Stimulated activated naive CD8-positive, alpha-beta T cell treated with anti-CD3 and anti-CD28 coated beads, Interleukin-15, Interleukin-2, amounts not matched to agents 100 U/mL and 50 U/mL, for 24 hours (primary cell): ENCODE measurements at places on chromosomes 1 and 21.
A peak's percentile ranks its signal among the peaks of the same experiment; 100 is the strongest.

DNA sequence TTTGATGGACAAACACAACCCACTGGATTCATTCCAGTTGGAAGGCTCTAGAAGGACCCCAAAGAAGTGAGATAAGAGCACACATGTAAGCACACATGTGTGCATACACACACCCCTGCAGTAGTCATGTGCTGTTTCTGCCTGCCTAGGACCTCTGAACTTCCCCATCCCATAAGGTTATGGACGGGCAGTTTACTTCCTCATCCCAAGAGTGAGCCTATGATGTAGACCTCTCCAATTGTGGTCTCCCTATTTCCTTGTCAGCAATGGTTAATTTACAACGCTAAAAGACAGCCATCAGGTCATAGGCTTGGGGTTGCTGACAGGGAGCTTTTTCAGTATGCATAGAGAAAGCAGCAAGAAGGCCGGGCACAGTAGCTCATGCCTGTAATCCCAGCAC is 15.4 kb upstream of the ADAR start:
- DNase-seq = no peak

GRCh38 chr1:29338908-29339575 is 102.7 kb downstream of the PTPRU start:
- DNase-seq = no peak

- DNase-seq = peak; percentile 72
Observed at GRCh38 chr1:171486048-171486519, 754 bp downstream of the PRRC2C start.

GRCh38 chr1:57067863-57068262 is 102.0 kb upstream of the C8B start:
- no peak for DNase-seq

DNA sequence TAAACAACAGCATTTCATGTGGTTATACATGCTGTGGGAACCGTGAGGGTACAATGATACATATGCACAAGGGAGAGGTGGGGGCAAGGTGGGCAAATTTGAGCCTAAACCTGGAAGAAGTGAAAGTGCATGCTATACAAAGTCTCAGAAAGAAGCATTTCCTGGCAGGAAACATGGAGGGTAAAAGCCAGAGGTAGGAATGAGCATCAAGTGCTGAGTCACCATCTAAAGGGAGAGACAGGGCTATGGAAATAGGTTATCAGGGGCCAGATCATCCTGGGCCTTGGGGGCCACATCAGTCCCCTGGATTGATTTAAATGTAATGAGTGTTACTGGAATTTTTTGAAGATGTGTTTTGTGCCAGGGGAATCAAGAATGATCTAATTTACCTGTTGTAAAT is 60.1 kb upstream of the DAB1 start:
- DNase-seq = no peak

GRCh38 chr1:24985737-24986136 is 55.7 kb upstream of the RUNX3 start:
- no peak for DNase-seq

DNA sequence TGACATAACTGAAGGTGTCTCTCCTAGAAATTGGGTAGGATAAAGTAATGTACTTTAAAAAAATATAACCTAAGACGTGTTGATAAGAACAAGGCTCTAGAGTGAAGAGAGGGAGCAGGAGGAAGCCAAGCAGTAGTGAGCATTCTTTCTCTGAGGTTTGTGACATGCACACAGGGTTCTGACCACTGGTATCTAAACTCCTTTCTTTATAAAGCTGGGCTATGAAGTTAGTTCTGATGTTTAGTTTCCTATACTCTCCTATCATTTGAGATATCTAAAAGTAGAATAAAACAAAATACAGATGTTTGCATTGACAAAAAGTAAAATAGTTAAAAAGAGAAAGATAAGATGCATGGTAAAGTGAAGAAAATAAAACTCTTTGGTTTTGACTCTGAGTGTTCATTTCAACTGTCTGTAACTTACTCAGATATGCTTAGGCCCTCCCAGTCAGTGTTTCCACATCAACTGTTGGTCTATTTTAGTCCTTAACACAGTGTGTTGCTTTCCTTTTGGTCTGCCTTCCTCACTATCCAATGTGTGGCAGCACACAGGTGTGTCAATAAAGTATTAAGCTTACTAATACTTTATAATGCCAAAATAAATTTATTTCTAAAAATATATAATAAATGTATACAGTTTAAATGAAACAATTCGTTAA is 543.5 kb downstream of the PTPRC start:
- DNase-seq = no peak

GRCh38 chr1:156246241-156246780 is 1.5 kb downstream of the PAQR6 start:
- no peak for DNase-seq

GRCh38 chr21:16455526-16455925 is 725.7 kb downstream of the USP25 start:
- no peak for DNase-seq

DNA sequence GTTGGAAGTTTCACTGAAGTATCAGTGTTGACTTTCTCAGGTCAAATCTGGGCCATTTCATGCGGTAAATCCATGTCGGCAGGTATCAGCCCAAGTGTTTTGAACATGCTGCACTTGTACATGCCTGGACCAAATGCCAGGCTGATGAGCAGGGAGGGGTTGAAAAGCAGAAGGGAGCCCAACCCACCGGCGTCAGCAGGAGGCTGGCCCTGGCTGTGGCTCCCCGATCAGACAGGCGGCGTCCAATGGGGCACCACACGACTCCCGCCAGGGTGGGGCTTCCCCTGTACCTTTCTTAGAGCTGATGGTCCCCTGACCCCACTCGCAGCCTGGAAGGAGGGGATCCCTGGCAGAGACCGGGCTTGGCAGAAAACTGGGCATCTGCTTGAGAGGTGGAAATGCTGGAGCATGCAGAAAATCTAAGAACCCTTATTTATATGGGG is 540.0 kb downstream of the KIF26B start:
- no peak for DNase-seq

- DNase-seq = no peak
Observed at GRCh38 chr1:12040457-12041051, 21.3 kb downstream of the MIIP start.

- DNase-seq = no peak
Observed at GRCh38 chr1:92969517-92969916, 8.3 kb upstream of the DIPK1A start.

DNA sequence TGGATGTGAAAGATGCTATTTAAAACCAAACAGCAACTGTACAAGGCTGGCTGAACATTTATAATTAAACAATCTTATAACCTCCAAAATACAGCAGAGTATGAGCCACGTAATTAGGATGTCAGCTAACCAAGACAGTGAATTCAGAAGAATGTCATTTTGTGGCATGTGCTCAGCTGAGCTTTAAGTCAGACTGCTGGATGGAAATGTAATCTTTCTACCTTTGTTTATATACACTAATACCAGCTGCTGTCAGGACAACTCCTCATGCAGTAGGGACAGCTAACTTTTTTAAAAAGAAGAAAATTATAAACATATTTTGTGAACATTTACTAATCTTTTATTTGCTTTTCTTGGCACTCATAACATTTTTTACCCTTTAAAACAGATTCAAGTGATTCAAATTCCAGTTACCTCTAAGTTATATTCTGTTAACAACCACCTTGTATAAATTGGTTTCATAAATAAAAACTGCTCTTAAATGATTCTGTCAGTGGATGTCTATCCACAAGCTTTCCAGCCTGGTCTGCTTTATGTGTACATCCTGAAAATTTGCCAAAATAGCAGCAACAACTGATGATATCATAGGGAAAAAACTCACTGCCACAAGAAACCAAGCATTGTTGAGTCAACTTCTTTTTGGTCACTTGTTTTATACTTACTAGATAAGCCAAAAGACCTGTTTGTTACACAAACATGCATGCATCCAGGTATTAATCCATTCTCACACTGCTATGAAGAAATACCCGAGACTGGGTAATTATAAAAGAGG is 36.1 kb downstream of the DPH5 start:
- no peak for DNase-seq

- DNase-seq = no peak
Observed at GRCh38 chr1:69752831-69753230, 185.1 kb downstream of the LRRC7 start.

GRCh38 chr1:213761845-213762407 is 225.8 kb upstream of the PROX1 start:
- DNase-seq = peak; percentile 17

DNA sequence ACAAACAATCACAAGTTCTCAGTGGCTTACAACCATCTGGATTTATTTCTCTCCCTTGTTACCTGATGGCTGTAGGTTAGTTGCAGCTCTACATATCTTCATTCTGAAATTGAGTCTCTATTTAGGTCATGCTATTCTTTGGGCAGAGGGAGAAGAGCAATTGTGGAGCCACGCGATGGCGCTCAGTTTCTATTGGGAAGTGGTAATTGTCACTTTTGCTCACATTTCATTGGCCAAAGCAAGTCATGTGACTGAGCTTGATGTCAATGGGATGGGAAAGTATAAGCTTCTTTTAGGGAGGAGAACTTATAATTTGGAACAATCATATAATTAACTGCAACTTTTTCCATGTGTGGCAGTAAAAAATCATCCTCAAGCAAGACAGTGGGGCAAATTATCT is 166.5 kb downstream of the LMO4 start:
- DNase-seq = no peak

DNA sequence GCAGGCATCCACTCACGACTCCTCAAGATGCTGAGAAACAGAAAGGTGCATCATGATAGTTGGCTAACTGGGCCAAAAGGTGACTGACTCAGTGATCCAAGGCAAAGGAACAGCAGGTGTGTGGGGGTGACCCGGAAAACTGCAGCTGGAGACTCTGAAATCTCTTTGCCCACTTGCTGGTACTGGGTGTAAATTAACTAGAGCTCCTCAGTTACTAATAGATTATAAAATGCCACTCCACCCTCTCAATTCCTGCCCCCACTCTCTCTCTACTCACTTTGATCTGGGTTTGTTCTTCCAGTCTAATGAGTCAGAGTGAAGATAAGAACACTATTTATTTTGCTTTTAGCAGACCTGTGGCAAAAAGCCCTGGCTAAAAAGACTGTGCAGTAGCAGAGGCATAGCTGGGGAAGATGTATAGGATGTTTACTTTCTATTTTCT is 7.2 kb upstream of the PIGC start:
- no peak for DNase-seq

DNA sequence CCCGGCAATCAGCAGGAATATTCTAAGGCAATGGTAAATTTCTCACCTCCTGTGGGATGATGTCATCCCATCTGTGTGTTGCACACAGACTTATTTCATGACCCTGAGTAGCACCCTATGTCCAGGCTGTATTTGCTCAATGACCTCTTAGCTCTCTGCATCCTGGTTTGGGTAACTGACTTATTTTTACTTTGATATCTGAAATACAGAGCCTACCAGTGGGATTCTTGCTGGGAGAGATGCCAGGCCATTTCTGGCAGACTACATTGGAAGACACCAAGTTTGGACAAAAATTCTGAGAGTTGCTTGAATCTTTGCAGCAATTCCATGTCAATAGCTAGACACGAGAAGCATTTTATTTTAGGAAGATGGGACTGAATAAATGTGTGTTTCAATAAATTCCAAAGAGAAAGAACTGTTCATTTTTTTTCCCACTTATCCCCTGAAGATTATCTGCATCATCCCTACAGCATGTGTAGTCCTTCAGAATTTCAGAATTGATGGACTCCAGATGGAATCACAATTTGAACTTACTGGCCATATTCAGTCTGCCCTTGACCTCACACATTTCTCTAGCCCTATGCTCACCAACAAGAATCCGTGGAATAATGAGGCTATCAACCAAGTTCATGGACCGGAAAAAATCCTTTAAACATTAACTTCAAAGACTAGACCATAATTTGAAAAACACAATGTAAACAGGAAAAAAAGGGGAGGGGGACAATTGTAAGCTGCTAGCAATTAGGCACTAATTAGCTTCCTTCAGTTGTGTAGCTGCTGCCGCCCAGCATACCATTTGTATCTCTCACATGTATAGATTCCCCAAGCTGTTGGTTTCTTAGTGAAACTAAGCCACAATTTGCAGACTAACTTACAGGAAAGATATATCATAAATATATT is 226.5 kb downstream of the HMCN1 start:
- no peak for DNase-seq

DNA sequence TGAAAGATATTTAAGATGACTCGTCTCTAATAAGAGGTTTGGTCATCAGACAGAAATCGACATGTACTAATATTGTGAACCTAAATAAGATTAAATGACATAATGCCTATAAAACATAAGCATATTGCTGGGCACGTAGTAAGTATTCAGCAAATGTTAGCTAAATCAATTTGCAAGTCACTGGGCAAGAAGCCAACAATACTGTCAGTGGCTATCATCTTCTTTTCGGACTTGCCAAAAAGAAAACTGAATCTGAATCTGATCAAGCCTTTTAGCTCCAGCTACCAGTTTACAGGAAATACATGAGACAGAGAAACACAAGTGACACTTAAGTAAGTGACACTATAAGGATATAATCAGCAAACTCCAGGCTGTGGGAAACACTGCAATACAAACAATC is 46.0 kb downstream of the RPL5 start:
- no peak for DNase-seq

- no peak for DNase-seq
Observed at GRCh38 chr1:231485029-231485784, 43.3 kb upstream of the TSNAX start.

DNA sequence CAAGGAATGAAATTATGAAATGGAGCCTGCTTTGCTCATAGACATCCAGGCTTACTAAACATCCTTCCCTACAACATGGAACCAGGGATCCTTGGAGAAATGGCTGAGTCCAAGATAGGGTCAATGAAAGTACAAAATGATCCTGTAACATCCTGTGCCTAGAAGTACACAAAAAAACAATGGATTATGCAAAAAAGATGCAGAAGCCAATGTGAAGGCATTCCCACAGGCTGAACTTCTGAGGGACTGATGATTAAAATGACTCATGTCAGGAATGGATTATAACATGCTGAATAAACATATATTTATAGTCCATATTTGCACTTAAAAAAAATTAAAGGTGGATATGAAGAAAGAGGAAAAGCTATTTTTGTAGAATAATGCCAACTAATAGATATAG is 10.4 kb upstream of the HOOK1 start:
- no peak for DNase-seq

GRCh38 chr1:16371725-16372124 is 4.7 kb downstream of the SZRD1 start:
- DNase-seq = no peak

- DNase-seq = no peak
Observed at GRCh38 chr1:164263540-164263939, 295.4 kb upstream of the PBX1 start.

DNA sequence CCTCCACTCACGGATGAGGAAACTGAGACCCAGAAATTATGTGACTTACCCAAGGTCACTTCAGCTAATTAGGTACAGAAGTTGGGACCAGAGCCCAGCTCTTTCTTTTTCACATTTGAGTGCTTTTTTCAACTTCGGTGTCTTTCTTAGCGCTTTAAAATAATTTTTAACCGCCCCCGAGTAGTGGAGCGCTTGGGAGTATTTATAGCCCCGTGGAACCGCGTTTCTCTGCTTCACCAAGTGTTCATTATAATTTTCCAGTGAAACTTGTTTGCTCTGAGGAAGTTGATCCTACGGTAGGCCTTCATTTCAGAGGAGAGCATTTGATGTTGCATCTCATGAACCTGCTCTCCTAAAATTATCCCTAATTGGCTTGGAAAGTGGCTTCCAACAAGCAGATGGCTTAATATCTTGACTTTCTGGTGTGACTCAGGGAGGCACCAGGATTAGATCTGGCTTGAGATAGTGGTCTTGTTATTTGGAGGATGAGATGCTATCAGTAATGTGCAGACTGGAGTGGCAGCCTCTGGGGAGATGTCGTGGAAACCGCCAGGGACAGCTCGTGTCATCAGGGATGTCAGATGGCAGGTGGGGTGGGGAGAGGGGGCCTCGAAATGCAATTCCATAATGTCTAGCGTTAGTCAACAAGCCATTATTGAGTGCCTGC is 321.3 kb downstream of the CAMTA1 start:
- no peak for DNase-seq
